ENCODE measurements at places on chromosomes 4 and X.

DNA sequence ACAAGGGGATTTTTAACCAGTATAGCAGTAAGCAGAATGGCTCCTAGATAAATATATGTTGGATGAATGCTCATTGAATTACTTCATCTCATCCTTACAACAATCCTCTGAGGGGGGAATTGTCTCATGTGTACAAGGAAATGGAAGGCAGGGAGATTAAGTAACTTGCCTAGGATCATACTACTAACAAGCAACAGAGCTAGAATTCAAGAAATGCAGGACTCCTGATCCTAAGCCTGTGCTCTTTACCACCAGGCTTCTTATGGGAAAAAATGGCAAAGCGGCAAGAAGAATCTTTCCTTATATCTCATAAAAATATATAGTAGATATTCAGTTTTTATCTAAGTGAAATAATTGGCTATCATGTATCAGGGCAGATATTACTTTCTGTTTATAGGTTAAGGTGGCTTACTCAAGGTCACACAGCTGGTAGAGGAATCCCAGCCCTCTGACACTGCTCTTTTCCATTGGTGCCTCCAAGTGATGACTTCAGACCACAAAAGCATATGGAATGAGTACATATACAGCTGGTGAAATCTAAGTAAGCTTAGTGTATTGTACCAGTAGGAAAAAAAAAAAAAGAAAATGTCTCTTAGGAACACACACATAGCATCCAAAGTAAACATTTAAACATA lies 2.1 kb downstream of the ABHD18 start:
- no peak for ATAC-seq

DNA sequence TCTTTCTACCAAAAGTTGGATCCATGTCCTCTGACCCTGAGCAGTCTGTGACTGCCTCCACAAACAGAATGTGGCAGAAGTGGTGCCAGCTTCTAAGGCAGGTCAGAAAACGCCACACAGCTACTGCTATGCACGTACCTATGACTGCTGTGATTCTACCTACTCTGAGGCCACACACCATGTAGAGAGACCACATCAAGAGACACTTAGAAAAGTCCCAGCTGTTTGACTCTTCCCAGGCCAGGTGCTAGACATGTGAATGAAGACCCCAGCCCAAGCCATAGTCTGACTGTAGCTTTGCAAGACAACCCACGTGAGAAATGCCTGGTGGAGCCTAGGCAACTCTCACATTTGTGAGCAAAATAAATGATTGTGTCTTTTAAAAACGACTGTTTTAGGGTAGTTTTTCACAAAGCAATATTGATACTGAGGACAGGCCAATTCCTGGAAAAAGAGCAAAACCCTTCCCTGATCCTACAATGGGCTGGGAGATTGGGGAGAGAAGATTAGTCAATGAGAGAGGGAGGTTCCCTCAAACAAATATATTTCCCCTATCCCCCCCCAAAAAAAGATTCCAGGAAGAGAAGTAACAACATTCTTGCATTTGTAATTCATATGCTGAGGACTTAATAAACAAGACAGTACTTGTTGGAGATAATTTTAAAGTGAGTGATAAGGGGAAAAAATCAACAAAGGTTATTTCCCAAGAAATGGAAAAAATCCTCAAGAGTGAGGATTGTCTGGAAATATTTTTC lies 33.3 kb downstream of the FRYL start:
- ATAC-seq = no peak

DNA sequence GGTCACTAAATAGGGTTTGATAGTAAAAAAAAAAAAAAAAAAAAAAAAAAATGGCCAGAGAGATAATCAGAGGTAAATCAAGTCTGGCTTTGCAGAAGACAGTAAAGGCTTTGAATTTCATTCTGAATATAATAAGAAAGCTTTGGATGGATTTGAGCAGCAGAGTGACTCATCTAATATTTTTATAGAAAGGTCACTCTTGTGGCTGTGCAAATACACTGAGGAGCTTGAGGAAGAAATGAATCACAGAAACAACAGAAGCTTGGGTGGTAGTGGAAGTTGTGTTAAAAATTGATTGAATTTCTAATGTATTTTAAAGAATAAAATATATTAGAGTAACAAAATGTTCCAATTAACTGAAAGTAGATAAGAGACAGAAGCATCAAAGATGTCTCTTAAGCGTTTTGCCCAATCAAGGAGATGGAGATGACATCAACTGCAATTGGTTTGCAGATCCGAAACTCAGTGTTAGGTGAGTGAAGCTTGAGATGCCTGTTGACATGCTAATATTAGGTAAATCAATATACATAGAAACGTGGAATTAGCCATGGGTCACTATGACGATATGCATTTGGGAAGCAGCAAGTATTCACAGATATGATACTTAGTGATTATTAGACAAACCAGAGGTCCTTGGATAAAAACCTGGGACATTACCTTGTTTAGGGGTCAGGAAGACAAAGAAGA lies 280.5 kb downstream of the GPM6A start:
- ATAC-seq = no peak

DNA sequence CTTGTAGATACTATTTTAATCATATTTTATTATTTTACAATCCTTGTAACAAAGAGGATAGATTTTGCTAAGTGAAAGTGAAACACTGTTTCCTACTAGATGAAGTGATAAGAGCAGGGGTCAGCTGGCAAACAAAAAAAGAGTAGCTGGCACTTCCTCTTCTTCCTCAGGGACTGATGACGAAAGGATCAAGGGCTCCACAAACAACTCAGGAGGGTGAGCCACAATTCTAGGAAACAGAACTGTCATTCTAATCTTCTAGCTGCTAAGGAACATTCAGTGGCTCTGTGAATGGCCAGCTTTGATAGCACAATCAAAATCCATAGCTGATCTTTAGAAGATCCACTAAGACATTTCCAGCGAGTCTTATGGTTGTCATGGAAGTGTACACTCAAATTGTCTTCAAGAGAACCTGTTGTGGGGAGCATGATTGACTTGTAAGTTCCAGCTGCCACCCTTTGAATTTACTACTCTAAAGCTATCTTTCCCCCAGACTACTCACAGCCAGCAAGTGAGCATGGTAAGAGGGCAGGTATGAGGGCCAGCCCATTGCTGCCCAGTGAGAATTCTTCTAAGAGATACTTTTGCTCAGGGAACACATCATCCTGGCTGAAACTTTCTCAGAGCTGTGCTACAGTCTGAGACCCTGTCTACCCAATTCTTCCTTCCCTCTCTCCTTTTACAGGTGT lies 275.7 kb upstream of the RASGEF1B start:
- ATAC-seq = no peak

DNA sequence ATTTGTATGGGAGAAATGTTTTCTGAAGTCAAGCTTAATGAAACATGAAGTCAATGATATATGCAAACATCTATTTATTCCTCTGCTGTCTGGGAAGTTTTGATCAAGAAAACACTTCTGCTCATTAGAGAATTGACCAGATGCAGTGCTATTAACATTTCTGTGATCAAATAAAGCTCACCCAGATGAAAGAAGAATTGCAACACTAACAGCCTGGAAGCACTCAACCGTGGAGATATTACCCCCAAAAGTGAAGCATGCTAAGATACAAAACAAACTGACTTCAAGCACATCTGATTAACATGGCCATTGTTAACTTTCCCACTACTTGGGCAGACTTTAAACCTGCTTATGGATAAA lies 73.7 kb upstream of the GUCY1A1 start:
- no peak for ATAC-seq
